Motor neuron (in vitro differentiated cells): ENCODE measurements at places on chromosomes 4 and X. TPM values are rescaled to one million over a fixed set of nuclear protein-coding genes. Genes with fewer than 3 reads are reported as not detected.

GRCh38 chr4:3529363-3529762 is 2.9 kb downstream of the LRPAP1 start:
- ATAC-seq: no peak

DNA sequence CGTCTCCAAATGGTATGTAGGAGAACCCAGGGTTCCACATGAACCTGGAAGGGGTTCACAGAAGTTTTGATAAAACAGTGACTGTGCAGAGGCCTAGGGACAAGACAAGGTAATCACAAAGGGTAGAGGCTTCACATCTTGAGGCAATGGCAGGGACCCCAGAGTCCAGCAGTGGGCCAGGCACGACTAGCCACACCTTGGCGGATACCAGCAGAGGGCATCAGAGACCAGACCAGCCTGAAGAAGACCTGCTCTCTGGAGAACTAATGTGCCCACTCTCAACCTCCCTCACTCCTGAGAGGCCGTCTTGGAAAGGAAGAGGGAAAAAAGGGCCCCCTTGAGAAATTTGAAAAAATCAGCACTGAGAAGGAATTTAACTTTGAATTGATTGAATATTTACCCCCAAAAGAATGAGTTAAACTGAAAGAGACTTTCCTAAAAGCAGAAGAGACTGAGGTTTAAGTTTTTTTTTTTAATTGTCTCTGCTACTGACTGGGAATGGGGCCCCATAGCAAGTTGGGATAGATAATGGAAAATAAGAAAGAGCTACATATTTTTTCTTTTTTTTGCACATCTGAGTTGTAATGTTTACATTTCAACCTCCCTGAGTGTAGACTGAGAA is 243.8 kb upstream of the JADE1 start:
- ATAC-seq: no peak

DNA sequence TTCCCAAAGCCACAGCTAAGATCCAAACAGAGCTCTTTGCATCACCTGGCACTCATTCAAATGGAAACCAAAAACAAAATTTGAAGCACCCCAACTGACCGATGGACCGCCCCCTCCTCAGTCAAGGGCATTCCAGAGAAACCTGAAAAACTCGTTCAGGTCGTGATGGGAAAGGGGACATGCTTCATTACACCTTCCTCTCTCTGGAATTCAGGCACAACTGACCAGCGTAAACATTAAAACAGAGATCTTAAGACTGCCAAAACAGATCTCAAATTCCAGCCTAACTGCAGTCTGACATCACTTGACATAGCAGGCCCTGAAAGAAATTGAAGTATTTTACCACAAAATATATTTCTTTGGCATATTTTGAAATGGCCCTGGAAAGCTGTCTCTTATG is 28.5 kb downstream of the PTTG2 start:
- no peak for ATAC-seq

- peak; percentile 50 for ATAC-seq
Measured at GRCh38 chrX:110853610-110854009, 58.0 kb upstream of the CHRDL1 start.

DNA sequence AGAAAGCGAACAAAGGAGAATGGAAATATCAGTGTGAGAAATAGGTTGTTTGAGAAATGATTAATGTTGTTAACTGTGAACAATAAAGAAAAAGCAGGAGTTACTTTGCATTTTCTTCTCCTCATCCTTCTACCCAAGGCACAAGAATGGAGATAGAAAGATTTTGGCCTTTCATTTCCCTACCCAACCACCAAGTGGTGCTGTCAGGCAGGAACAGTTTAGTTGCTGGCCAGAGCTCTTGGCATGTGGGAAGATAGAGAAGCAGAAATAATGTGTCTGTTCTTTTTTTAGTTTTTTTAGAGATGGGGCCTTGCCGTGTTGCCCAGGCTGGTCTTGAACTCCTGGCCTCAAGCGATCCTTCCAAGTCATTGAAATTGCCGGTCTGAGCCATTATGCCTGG is 12.8 kb downstream of the HOPX start:
- no peak for ATAC-seq

DNA sequence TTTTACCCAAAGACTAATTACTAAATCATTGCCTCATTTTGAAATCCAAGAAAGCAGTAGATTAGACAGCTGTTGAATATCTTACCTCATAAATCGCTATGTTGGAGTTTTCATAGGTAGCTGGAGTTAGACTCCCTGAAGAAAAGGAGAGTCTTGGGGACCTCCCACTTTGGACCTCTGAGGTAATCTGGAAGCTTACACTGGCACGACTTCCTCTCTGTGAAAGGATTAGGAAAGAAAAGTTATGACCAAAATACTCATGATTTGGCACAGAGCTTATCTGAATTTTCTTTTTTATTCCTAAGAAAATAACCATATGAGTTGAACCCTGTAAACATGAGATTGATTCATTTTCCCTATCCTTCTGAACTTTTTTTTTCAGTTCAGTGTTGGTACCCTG is 40.6 kb downstream of the GUCY2F start:
- ATAC-seq: no peak

GRCh38 chrX:6968231-6968630 is 179.3 kb upstream of the STS start:
- ATAC-seq: no peak

- ATAC-seq: no peak
Measured at GRCh38 chr4:152112190-152112589, 351.4 kb upstream of the GATB start.

GRCh38 chr4:143402776-143403552 is 66.3 kb downstream of the GAB1 start:
- no peak for ATAC-seq

- no peak for ATAC-seq
Measured at GRCh38 chr4:114603497-114603896, 4.9 kb downstream of the UGT8 start.

DNA sequence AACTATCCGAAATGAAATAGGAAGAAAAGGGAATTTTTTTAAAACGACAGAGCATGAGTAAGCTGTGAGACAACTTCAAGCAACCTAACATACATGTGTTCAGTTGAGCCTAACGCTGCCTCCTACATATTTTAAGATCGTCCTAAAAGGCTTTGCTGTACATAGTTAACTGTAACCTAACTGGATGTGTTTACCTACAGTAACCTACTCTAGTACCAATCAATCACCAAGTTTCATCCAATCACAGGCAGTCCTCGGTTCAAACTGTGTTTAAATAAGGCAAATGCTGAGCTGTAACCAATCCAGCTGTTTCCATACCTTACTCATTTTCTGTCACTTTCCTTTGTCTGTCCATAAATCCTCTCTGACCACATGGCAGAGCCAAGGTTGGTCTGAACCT is 17.1 kb downstream of the RCHY1 start:
- no peak for ATAC-seq

GRCh38 chrX:39899856-39900776 is 197.6 kb downstream of the BCOR start:
- peak; percentile 75 for ATAC-seq

Gene HTR2C
- 0.69 and 0.73 TPM in 2 replicates for total RNA-seq

Gene HHIP
- total RNA-seq: 3.2 and 5.0 TPM in 2 replicates

DNA sequence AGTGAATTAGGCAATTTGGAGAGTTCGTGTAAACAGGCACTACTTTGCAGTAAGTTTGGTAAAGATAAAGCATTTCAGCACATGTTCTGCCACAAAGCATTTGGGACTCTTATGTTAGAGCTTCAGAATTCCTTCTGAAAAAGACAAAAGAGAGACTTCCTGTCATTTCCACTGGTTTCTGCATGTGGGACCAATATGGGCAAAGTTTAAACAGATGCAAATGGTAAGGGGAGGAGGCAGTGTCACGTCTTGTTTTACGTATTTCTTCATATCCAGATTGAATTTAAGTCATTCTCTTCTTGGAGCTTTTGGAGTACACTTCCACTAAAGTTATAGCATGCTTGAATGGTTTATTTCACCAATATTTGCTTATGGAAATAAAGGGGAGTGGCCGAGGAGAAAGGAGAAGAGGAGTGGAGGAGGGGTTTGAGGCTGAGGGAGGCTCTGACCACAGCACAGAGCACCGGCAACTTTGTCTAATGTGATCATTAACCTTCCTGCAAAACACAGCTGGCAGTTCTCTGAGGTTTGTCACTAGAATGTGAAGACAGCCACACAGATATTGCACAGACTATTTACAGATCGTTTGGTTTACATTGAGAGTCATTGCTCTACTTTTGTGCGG is at the start of gene APELA:
APELA (plus strand) TSS at position 479 of the 625 bp plus-strand sequence. CDS start 154 bp downstream, outside the sequence.
- peak; percentile 87 for ATAC-seq

Gene TRAPPC11
- 53.0 and 62.1 TPM in 2 replicates for total RNA-seq

DNA sequence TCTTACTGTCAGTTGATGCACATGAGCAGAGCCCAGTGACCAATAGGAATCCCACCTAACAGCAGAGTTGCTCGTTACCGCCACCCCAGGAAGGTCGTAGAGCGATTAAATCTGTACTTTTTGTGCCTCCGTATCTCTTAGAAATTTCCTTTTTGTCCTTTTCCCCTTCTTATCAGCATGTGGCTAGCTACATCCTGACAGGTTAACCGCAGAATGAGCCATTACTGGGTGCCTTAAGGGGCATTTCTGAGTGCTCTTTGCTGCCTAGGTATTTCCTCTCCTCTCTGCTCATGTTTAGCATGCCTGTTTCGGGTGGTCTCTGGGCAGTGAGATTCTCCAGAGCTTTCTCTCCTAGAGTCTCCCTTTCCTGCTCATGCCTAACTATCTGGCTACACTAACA is 530.5 kb downstream of the FAM133A start:
- ATAC-seq: no peak

- no peak for ATAC-seq
Measured at GRCh38 chr4:142535009-142535408, 311.1 kb downstream of the INPP4B start.

Gene TRIML1
- not detected in 2 replicates for total RNA-seq
